ENCODE measurements at places on chromosomes 7 and 10.

DNA sequence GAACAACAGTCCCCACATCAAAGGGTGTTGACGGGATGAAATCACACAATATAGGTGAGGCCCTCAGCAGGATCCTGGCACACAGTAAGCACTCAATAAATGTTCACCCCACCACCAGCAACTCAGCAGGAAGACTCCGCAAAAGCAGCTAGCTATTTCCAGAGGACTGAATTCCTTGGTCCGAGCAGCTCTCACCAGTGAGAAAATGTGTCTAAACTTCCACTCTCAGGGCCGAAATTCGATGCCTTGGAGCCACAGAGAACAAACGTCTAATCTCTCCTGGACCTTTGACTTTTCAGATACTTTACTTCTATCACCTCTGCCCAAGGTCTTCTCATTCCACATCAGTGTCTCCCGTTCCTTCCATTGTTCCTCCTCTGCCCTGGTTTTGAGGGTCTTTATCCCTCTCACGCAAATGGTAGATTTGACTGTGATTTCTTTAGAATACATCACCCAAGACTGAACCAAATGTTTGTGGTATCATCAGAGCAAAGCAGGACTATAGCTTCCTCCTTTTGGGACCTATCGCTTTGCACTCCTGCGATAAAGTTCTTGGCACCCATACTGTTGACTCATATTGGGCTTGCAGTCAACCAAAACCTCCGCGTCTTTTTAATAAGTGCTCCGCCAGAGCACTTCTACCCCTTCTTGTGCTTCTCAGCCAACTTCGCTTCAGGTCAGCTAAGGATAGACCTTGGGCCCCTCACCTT is 903 bp upstream of the NT5C2 start:
- DNase-seq = no peak

DNA sequence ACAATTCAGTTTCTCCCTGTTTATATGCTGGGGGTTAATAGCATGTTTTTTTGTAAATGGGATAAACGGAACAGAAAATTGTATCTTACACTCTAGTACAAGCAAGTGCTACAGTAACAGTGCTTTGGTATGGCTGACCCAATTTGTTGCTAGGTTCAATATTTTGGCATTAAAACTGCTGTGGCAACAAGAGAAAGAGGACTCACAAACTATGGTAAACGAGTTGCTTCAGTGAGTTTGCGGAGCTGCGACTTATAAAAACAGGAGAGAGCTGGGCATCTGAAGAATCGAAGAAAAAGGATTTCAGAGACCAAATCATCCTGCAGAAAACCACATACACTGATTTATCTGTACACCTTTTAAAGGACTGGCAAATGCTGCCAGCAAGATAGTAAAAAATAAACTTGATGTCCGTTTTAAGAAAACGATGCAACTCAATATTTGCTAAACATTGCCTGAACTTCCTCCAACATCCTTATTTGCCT is 2.2 kb downstream of the GLUD1 start:
- DNase-seq = no peak

- DNase-seq = no peak
These were observed 45.4 kb downstream of the C10orf143 start for GRCh38 chr10:130065251-130065650.

GRCh38 chr10:106816318-106817085 is 348.0 kb downstream of the SORCS1 start:
- DNase-seq = no peak

- no peak for DNase-seq
These were observed 19.8 kb upstream of the ALOX5 start for GRCh38 chr10:45354261-45354660.

- no peak for DNase-seq
These were observed 52.4 kb upstream of the ADRB1 start for GRCh38 chr10:113991091-113991860.

GRCh38 chr10:112363696-112364688 is 9.9 kb upstream of the ACSL5 start:
- no peak for DNase-seq

DNA sequence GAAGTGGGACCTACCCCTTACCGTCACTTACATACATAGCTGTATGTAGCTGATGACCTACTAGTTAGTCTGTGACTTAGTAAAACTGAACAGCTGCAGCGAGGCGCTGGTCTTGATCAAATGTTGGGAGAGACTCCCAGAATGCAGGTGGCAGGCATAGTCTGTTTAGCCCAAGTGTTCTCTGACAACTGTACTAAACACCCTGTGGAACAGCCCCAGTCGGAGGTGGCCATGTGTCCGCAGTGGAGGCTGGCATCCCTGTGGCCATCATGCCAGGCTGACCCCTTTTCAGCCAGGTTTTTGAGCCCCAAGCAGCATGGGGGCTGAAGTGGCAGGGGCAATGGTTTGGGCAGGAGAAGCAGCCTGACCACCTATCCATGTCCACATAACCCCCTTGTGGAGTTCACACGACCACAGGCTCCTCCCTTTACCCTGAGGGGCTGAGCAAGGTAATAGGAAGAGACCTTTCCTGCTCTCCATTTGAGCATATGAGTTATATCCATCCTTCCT is 7.2 kb downstream of the ADCY1 start:
- no peak for DNase-seq

DNA sequence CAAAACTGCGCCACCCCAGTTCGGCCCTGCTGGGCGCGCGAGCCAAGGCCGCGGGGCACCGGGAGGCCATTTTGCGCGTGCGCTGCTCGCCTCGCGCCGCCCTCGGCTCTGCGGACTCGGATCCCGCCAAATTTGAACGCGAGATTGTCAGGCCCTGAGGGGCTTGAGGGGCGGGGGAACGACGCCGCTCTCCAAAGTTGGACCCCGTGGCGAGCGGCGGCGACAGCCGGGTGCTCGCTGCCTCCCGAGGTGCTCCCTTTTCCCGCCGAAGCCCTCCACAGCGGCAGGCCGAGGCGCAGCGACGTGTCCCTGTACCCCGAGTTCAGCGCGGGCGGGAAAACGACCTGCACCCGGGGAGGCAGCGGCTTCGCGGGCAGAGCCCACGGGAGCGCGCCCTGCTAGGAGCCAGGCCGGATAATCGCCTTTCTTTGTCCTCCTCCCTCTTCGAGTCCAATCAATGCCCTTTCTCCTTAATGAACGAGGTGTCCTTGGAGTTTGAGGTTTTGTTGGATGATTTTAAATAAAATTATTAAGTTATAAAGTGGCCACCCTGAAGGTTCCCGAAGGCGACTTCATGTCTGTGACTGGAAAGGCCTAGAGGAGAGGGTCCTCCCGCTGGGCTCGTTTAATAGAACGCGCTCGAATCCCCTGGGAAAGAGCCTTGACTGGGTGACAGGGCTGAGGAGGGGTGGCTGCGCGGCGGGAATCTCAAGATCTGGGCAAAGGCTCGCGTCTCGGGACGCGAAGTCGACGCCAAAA is 10.7 kb upstream of the SPAG6 start:
- no peak for DNase-seq

DNA sequence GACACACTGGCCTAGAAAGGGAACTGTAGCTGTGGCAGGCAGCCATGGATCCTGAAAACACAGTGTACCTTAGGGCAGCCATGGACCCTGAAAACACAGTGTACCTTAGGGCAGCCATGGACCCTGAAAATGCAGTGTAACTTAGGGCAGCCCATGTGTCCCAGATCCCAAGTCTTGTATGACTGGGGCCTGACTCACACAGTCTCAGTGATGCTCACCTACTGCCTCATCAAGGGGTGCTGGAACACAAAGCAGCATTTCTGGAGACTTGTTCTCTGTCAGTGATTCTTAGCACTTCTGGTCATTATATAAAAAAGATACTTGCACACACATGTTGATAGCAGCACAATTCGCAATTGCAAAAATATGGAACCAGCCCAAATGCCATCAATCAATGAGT is 70.2 kb upstream of the LAMB4 start:
- DNase-seq = no peak

- no peak for DNase-seq
These were observed 63.2 kb downstream of the WNT2 start for GRCh38 chr7:117259615-117260014.

Measured in HAP-1 (cell line).